ENCODE measurements at places on chromosomes 16 and 17. TPM values are rescaled to one million over a fixed set of nuclear protein-coding genes. Genes with fewer than 3 reads are reported as not detected.

DNA sequence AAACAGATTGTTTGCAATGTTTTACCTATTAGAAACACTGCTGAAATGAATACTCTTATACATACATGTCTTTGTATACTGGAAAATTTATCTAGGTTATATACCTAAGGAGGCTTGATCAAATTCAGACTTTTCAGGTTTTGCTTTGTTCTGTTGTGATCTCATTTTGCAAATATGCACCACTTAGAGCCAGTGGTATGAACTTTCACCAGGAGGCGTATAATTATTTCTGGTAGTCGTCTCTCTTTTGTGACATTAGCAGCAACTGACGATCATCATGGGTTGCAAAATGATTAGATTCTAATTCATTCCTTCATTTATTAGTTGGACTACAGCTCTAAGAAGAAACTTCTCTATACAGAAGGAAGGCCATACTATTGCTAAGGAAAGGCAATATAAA, 26.9 kb downstream of the AP1G1 start:
- DNase-seq, result no peak

DNA sequence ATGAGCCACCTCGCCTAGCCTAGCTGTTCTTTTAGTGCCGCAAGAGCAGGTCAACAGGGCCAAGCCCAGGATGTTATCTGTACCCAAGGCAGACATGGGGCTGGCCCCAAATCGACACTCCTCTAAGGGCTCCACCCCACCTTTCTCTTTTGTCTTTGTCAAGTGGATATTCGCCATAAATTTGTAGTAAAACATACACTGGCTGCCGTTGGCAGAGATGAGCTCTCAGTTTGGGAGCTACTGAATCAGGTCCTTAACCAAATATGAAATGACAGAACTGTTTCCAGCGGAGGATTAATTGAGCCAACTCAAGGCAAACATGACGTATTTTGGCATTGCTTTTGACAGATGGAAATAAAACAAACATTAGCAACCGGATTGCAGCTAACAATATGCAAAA, 556.9 kb upstream of the CDH5 start:
- DNase-seq, result no peak

DNA sequence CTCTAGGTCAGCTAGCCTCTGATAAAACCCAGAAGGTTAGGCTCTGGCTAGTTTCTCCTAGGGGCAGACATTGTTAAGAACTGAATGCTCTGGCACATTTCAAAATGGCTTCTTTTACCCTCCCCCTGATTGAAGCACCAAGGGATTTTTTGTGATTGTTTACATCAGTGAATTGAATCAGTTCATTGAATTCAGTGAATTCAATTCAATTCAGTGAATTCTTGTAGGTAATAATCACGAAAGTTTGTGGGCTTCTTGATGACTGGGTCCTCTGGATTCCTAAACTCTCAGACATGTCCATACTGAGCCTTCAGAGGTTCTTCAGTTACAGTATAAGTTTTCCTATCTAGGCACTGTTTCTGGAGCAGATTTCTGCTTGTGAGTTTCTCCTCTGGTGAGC, 135.2 kb upstream of the ELAC2 start:
- DNase-seq, result no peak

DNA sequence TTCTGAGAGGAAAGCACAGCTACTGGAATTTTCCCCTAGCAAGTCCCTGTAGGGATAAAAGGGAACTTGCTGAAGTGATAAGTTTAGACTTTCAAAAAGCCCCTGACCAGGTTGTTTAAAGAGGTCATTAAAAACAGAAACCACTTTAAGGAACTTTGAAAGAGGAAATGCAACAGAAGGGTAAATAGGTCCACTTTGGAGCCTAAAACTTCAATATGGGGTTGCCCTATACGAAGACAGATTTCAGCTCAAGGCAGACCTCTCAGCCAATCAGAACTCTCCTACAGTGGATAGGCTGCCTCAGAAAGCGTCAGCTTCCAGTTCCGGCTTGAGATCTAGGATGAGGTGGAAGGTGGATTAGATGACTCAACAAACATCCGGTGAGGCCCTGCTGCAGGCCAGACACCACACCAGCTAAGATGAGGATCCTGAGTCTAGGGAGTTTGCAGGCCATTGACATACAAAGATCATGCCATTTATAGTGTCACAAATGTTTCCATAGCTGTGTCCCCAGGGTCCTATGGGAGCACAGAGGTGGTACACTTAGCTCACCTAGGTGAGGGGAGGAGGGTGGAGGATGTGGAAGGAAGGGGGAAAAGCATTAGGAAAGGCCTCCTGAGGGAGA, 7.9 kb upstream of the MFSD6L start:
- DNase-seq, result no peak

- no peak for DNase-seq
These were observed 16.6 kb downstream of the COPS3 start for GRCh38 chr17:17264430-17264829.

DNA sequence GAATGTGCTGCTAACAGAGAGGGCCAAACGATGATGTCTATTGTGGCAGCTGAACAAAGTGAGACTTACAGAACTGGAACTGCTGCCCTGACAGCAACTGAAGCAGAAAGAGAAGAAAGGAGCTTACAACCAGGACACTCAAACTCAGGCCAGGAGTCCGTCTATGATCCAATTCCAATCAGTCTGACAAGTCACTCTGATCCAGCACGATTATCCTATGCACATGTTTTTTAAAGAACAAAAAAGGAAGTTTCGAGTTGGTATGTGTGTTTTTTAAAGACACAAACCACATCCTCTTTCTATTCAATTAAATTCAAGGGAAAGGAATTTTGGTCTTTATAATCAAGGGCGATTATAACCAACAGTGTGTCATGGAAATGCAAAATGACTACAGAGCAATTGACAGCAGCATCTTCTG, 42.4 kb upstream of the MTMR4 start:
- no peak for DNase-seq

- DNase-seq, result no peak
These were observed 654 bp downstream of the DLX3 start for GRCh38 chr17:49994085-49995054.

GRCh38 chr16:19948186-19949104, 63.8 kb upstream of the GPRC5B start:
- DNase-seq, result no peak

DNA sequence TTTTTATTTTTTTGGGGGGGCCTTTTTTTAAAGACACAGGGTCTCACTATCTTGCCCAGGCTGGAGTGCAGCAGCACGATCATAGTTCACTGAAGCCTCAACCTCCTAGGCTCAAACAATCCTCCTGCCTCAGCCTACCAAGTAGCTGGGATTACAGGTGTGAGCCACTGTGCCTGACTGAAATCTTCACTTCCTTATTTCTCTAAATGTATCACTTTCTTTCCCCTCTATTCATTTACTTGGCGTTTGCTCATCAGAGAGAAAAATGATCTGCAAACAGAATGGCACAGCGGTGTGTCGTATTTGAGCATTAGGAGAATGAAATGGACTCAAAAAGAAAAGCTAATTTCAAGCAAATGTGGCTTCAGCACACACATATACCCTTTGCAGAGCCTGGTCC, 44.3 kb upstream of the CDH5 start:
- DNase-seq, result no peak

- peak; percentile 76 for DNase-seq
These were observed 2.8 kb upstream of the UBTF start for GRCh38 chr17:44222112-44222869.

- DNase-seq, result no peak
These were observed 1.2 kb downstream of the NEUROD2 start for GRCh38 chr17:39606434-39607056.

DNA sequence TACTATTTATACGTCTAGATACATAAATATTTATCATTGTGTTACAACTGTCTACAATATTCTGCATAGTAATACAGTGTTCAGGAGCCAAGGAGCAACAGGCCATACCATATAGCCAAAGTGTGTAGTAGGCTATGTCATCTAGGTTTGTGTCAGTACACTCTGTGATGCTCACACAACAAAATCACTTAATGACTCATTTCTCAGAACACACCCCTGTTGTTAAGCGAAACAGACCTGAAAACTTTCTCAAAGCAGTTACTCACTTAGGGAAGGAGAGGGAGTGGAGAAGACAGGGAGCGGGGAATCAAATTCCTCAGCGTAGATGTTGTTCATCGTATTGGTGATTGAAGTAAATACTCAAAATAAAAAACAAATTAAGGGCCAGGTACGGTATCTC, 269.5 kb downstream of the STX8 start:
- no peak for DNase-seq

The PROCA1 gene
- 4.5 TPM for total RNA-seq

The DUXB gene
- not detected for total RNA-seq

The ALOX15B gene
- total RNA-seq, result 14.0 TPM

The SYNGR3 gene
- total RNA-seq, result 1.4 TPM

The OTOP3 gene
- not detected for total RNA-seq

The CBX4 gene
- total RNA-seq, result 36.7 TPM

The OR4D1 gene
- not detected for total RNA-seq

The SLC2A4 gene
- total RNA-seq, result 7.6 TPM

The GPR139 gene
- total RNA-seq, result not detected

The RTN4RL1 gene
- 9.3 TPM for total RNA-seq

Data from mucosa of gallbladder (tissue), 1 donor.